ENCODE measurements at places on chromosomes 12 and 14. TPM values are rescaled to one million over a fixed set of nuclear protein-coding genes. Genes with fewer than 3 reads are reported as not detected.

PTGDR gene
- total RNA-seq = 0.60 TPM

KRT78 gene
- not detected for total RNA-seq

NFE2 gene
- total RNA-seq = 0.19 TPM

NANOG gene
- not detected for total RNA-seq

- no peaks in the 10 kb centered on the region for H3K27me3 ChIP-seq
- H3K27ac ChIP-seq = no peak overlapping the region
- H3K4me3 ChIP-seq = no peak overlapping the region
- DNase-seq = no peak
- H3K36me3 ChIP-seq = no peaks in the 10 kb centered on the region
- H3K4me1 ChIP-seq = no peaks in the 10 kb centered on the region
Observed at GRCh38 chr12:114995891-114996290, 311.9 kb upstream of the TBX3 start.

DNA sequence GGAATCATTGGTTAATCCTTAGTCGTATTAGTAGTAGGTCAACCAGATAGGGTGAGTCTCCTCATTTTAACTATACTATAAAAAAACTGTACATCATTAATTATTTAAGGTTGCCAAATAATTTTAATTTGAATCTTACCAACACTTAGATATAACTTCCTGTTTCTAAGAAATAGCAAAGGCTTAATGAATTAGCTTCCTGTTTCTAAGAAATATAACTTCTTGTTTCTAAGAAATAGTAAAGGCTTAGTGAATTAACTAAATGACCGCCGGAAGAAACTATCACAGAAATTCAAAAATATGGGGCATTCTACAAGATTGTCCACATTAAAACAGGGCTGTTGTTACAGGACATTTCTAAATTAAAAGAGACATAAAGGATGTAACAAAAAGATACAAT is 392.9 kb upstream of the FOXG1 start:
- H3K36me3 ChIP-seq = peaks cover 2% of the 10 kb centered on the region
- no peaks in the 10 kb centered on the region for H3K4me1 ChIP-seq
- H3K27ac ChIP-seq = no peak overlapping the region

- no peak overlapping the region for H3K27ac ChIP-seq
- H3K27me3 ChIP-seq = peaks cover 29% of the 10 kb centered on the region
- no peak overlapping the region for H3K4me3 ChIP-seq
- H3K36me3 ChIP-seq = peaks cover 2% of the 10 kb centered on the region
- peaks cover 51% of the 10 kb centered on the region for H3K4me1 ChIP-seq
- DNase-seq = no peak
Observed at GRCh38 chr12:124687174-124687902, 119.9 kb upstream of the NCOR2 start.
